ENCODE measurements at places on chromosomes 5 and 9.

- no peak for DNase-seq
These were observed 127.1 kb downstream of the NSG2 start for GRCh38 chr5:174172566-174172965.

- no peak for DNase-seq
These were observed 191.8 kb downstream of the MELK start for GRCh38 chr9:36764364-36765076.

DNA sequence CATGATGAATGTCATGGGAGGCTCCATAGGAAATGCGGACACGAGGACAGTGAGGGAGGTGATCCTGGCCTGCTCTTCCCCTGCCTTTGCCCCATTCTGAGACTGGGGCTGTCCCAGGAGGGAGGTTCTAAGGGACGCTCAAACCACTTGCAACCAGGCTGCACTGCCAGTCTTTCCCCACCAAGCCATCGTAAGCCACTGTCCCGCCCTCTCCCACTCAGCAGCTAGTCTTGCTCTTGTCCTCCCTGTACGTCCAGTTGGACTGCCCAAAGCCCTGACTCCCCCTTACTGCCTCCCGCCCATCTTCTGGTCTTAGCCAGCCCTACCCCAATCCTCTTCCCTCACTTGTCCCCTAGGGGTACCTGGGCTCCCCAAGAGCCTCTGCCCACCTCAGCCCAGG, 115.7 kb downstream of the FSTL4 start:
- no peak for DNase-seq

DNA sequence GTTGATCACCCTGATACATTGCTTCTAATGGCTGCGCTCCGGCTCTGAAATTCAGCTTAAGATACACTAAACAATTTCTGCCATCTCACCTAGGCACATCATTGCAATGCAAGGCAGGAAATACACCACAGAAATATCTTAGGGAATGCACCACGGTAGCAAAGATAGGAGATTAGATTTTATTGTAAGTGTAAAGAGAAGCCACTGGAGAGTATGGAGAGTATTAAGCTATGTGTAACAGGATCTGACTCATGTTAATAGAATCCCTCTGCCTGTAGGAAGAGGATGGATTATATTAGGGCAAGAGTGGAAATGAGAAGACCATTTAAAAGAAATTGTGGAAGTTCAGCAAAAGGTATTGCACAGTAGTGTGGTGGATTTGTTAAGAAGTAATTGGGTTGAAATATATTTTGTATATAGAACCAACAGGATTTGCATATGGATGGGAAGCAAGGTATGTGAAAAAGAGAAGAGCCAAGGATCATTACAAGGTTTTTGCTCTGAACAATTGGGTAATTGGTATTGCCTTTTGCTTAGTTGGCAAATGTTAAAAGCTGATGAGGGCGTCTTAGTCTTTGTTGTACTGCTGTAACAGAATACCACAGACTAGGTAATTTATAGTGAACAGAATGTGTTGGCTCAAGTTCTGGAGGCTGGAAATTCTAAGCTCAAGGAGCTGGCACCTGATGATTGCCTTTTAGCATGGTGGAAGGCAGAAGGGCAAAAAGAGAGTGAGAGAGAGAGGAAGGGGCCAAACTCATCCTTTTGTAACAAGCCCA, 636.1 kb downstream of the PSAT1 start:
- no peak for DNase-seq

DNA sequence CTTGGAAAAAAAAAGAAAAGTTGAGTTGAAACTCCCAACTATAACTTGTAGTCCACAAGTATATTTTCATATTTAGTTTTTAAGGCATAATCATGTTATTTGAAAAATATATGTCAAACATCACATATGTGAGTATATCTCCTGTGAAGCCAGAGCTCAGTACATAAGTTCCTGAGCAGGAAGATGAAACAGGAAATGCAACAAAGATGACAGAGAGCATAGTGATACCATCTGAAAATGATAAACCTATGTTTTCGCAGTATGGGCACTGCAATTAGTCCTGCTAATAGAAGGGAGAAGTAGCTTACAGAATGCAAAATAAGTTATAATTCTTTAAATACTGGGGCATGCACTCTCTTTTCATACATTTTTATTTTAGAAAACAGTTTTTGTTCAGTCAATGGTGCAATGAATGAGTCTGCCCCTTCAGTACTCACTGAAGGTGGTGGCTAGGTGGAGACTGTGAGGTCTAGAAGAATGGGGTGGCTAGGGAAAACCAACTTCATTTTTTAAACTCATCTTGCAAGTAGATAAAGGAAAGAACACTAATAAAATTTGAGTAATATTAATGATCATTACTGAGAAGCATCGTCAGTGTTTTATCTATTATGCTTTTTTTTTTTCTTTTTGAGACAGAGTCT, 54.1 kb upstream of the FYB1 start:
- no peak for DNase-seq

DNA sequence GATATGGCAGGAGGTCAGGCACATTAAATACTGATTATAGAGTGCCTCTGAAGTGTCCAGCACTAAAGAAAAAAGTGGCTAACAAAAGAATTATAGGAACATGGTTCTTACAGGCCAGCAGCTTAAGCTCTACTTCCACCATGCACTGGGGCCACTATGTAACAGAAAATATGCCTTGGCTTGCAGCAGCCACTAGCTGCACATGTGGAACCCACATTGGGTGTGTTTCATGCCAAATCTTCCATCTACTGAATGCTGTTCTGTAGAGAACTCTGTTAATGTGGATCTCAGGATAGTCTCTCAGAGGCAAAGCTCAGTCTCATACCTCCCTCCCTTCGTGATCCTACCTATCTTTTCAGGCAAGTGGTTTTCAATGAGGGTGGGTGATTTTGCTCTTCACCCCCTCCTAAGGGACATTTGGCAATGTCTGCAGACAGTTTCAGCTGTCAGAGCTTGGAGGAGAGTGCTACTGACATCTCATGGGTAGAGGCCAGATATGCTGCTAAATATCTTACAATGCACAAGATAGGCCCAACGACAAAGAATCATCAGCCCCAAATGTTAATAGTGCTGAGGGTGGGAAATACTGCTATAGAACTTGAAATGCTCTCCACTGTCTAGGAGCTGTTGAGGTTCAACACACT, 218.9 kb downstream of the TARS1 start:
- DNase-seq: no peak

- DNase-seq: no peak
These were observed 9.8 kb upstream of the IRF1 start for GRCh38 chr5:132500244-132500930.

DNA sequence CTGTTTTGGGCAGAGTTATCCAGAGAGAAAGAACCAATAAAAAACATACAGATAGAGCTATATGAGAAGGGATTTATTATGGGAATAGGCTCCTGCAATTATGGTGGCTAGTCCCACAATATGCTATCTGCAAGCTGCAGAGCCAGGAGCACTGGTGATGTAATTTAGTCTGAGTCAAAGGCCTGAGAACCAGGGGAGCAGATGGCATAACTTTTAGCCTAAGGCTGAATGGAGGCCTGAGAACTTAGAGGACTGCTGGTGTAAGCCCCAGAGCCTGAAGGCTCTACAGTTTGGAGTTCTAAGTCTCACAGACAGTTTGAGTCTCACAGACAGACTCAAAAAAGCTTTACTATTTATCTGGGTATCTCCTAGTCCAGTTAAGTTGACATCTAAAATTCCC, 263.8 kb downstream of the FBXL7 start:
- DNase-seq: no peak

GRCh38 chr5:2631758-2632157, 119.7 kb downstream of the IRX2 start:
- DNase-seq: no peak

GRCh38 chr5:162372256-162372655, 304.7 kb downstream of the GABRG2 start:
- no peak for DNase-seq

DNA sequence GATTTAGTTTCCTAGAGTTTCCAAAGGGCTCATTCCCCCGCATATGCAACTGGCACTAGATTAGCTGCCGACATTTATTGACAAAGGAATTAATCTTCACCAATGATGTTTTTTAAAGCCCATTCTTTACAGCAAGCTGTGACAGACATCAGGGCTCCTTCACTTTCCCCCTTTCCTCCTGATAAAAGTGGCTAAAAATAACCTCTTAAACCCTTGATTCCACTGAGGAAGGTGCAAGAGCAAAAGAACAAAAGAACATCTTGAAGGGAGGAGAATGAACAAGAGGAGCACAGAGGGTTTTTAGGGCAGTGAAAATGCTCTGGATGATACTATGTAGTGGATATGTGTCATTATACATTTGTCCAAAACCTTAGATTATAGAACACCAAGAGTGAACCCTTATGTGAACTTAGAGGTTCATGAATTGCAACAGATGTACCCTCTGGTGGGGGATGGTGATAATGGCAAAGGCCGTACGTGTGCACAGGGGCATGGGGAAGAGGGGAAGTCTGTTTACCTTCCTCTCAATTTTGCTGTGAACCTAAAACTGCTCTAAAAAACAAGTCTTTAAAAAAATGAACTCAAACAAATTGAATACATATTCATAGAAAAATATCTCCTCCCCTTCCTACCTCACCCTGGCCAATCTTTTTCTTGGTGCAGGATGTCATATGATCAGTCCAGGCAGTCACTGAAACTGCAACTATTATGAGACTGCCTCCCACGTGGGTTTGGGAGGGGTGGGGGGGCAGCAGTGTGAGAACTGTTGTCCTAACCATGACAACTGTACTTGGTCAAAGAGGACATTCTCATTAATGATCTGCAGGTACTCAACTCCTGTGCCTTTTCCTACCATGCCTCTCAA, 83.0 kb downstream of the MARCHF3 start:
- no peak for DNase-seq

DNA sequence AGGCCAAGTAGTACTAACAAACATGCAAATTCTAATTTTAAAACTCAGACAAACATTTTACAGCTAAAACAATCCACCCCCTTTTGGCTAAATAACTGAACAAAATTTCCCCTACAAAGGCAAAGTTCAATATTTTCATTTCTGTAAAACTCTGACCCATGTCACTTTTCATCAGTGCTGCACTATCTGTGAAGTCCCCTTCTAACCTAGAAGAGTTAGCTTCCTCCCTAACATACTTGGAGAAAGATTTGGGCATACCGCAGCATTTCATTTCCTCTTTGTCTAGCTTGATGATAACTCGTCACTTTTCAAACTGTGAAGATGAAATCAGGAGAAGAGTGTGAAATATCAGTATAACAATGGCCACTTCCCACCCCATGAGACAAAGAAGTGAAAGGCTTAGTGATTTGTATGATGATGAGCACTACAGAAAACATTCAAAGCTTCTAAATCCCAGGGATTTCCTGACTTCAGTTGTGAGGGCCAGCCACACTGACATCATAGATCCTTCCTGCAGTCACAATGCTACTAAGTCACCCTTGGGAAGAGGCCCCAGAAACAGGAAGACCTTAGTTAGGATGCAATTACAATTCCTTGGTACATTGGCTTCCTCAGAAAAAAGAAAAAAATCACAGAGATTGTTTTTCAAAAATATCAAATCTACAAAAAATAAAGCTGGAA, at the start of gene FAM81B:
Gene FAM81B (plus strand): TSS at position 555 of the 681 bp plus-strand sequence. CDS start 24 bp downstream, at position 579.
- no peak for DNase-seq

DNA sequence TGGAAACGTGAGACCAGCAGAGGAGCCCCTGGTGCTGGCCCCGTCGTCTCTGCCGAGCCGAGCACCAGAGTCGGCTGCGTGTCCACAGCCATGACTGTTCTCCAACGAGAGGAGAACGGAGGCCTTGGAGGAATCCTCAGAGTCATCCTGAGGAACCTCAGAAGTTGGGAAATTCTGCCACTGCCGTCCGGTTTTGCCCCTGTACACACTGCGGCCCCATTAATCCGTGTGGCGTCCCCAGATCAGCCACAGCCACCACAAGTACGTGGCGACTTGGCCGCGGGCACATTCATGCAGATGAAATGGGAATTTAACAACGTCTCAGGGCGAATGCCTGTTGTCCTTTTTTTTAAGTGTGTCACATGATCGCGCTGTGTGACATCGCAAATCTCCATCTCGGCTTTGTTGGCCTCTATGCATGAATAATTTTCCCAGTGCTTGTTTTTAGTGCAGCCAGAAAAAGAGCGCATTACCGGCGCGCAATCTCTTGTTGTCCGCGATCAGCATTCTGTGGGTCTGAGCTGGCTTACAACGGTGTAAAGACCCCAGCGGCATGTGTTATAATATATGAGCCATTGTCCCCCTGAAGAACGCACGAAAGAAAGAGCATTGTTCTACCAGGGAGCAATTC, 323.0 kb upstream of the IRX4 start:
- no peak for DNase-seq

GRCh38 chr9:136899196-136899595, 12.9 kb downstream of the TRAF2 start:
- DNase-seq: no peak

GRCh38 chr5:1059884-1060263, 51.3 kb downstream of the NKD2 start:
- DNase-seq: no peak

- no peak for DNase-seq
These were observed 96.5 kb downstream of the SMIM23 start for GRCh38 chr5:171882118-171882517.

DNA sequence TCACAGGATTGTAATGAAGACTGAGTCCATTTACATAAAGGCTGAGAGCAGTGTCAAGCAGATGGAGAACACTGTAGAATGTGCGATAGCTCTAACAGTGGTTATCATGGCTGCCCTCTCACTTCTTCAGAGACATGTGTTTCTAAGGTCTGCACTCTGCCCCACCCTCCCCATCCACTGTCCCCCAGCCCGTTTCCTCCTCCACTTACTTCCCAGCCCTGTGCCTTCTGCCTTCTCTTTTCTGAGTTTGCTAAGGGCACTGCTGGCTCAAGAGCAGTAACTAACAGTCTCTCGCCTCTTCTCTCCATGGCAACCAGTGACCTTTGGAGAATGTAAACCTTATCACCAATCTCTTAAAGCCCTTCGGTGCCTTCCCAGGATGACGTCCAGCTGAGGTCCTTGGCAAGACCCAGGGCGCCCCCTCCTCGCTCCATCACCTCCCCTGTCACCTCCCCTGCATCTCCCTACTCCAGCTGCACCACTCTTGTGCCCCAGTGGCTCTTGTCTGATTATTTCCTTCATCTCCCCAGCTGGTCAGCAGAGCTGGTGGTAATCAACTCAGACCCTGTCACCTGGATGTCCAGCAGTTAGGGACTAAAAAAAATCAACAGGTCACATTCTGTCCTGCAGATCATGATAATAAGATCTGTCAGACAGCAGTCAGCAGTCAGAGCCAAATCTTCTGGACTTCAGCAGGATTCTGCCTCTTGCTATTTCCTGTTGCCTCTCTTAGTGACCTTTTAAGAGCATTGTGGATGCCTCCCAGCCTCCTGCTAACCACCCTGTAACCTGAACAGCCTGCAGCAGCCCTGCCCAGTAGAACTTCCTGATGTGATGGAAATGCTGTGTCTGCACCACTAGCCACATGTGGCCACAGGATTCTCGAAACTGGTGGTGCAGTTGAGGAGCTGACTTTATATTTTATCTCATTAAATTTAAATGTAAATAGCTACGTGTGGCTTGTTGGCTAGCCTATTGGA, 9.0 kb downstream of the FXN start:
- no peak for DNase-seq
